Activated T-cell treated with anti-CD3 and anti-CD28 coated beads, Interleukin-2, amount 50 U/mL, for 48 hours (primary cell): ENCODE measurements at places on chromosomes 7 and 10.

DNA sequence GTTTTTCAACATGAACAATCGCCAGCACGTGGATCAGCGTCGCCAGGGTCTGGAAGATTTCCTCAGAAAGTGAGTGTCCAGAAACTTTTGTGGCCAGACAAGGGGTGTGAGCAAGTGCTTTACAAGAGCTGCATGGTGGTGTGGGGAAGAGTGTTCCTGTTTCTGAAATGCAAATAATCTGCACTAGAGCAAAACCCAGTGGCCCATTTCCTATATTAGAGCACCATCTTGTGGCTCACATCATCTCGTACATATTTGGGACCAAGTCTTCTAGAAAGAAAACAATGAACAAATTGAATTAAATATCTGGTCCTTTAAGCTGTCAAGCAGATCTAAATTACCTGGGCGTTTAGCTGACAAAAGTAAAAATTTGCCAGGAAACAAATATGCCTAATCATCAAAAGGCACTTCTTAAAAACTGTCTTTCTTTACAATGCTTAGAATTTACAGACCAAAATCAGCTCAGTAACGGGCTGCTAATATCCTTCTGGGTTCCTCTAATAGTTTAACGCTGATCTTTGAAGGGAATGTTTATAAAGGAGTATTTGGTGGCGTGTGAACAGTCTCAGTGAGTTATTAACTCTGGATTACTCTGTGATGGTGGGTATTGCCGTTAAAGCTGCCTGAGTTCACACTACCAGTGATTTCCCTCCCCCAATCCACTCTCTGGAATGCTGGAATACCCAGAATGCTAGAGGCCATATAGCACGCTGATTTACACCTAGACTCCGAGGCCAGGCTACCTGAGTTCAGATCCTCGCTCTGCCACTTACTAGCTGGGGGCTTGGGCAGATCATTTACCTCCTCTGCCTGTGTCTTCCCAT lies 73.6 kb downstream of the SNX10 start:
- peak; percentile 46 for DNase-seq

DNA sequence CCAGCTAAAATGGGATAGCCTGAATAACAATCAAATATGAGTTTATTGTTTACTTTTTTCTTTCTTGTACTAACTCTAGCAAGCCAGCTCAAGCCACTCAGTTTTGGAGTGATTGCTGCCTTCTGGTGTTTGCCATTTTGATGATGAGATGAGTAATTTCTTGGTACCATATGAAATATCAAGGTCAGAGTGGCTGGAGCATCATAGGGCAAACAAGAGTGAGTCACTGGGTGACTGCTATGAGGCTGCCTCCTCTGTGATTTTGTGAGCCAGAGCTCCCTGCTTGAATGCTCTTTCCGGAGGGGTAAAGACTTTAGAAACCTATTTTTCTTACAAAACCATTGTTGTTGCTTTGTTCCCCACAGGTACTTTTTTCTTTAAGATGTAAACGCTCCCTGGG lies 295.6 kb downstream of the PRKG1 start:
- no peak for DNase-seq

DNA sequence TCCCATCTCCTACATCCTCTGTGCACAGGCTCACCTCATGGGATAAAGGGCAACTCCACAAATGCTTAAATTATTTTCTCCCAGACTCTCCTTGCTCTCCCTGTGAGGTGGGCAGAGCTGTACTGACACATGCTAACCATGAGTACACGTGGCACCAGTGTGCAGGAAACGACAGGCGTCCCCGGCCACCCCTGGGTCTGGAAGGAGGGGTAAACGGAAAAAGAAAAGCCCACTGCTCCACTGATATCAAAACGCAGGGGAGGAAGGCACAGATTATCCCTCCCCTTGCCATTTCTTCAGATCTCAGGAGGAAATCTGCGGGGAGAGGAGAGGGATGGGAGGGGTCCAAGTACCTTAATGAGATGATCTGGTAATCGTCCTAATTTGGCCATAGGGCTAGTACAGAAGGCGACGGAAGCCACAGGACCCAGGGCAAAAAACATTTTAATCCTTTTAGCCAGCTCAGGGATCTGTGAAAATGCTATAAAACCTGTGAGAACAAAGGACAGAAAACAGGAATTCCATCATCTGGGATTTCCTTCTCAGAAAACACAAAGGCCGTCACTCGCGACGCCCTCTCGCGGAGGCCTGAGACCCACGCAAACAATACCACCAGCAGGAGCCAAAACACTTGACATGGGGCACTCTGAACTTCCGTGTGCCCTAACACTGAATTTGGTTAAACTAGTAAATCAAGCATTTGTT lies 17.8 kb upstream of the CH25H start:
- DNase-seq, result no peak

DNA sequence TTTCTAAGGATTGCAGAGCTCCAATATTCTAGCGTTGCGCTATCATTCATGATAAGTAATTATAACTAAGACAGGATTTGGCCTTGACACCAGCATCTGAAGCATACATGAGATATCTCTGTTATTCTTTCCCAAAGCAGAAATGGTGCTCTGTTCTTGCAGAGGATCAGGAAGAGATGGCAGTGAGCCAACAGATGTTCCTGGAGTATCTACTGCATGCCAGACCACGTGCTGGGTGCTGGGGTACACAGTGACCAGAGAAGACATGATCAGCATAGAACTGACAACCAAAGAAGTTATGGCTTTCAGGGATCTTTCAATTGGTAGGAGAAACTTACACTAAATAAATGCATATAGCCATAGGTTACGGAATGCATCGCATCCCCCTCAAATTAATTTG lies 63.7 kb upstream of the PLXNA4 start:
- DNase-seq, result no peak

GRCh38 chr7:35185908-35186731 lies 67.8 kb downstream of the TBX20 start:
- peak; percentile 36 for DNase-seq

GRCh38 chr10:111101796-111102195 lies 25.0 kb downstream of the ADRA2A start:
- DNase-seq, result no peak

GRCh38 chr10:63409465-63410027 lies 56.2 kb downstream of the JMJD1C start:
- DNase-seq, result no peak

DNA sequence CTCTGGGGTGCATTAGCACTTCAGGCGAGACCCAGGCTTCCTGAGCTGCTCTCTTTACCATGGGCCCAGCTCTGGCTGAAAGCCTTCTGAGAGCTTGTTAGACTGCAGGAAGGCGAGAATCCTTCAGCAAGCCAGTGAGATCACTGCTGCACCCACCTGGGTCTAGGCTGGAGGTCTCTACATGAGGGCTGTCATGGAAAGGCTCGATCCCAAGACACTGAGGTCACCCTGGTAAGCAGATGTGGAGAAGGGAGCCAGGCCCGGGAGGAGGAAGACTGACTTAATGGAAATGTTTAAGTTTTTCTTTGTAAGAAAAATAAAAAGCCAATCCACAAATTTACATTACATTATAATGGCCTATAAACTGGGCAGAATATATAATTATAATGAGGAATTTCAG lies 684.5 kb downstream of the TNS3 start:
- no peak for DNase-seq

GRCh38 chr10:23364378-23364777 lies 19.8 kb upstream of the C10orf67 start:
- DNase-seq, result peak; percentile 46

GRCh38 chr10:22962817-22963216 lies 35.0 kb downstream of the ARMC3 start:
- DNase-seq, result no peak

DNA sequence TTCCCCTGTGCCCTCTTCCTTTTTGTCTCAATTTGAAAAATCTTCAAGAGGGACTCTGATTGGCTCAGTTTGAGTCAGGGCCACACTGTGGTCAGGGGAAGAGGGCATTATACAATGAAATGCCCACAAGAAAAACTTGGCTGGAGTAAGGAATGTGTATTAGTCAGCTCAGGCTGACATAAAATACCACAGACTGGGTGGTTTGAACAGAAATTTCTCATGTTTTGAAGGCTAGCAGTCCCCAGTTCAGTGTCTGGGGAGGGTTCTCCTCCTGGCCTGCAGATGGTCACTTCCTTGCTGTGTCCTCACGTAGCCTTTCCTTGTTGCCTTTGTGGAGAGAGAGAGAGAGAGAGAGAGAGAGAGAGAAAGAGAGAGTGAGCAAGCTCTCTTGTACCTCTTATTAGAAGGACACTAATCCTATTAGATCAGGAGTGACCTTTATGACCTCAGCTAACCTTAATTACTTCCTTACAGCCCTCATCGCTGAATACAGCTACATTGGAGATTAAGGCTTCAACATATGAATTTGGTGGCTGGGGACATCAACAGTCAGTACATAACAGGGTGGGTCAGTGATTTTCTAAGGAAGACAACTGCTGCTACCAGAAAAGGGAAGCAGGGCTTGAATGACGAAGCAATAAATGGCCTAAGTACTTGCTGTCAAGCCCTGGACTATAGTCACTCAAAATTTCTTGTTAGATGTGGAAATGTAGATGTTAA lies 25.8 kb upstream of the FAM13C start:
- DNase-seq, result no peak

- DNase-seq, result no peak
These were observed 89.8 kb upstream of the ANK3 start for GRCh38 chr10:60479305-60480020.

DNA sequence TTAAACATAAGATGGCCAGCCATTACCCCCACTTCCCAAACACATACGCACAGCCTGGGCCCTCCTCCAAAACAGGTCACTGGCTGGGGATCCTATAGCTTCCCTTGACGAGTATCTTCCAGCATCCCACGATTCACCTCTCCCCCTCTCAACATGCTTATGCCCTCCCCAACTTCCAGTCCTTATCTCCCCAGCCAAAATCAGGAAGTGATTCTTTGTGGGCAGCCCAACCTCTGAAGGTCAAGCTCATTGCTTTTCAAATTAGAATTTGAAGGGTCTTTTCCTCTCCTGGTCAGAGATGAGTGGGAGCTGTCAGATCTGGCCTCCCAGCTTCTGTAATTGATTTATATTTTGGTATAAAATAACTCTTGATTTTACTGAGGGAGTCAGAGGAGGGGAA lies 133.6 kb downstream of the ATXN7L1 start:
- no peak for DNase-seq

GRCh38 chr7:19111474-19112273 lies 5.8 kb downstream of the TWIST1 start:
- DNase-seq, result no peak

DNA sequence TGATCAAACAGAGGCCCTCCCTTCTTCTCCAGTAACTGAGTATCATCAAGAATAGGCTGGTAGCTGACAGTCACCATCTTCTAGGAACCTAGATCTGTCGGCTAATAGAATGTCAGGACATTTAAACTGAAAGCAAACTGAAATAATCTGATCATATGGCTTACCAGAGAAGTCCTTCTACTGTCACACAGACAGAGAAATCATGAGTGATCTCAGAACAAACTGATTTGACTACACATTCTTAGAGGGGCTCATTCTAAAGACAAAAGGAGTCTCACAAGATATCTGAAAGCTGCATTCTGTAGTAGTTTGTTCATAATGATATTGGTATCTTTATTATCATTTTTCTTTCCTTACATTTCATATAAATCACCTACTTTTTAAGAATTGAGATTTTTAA lies 130.9 kb upstream of the ADCY1 start:
- no peak for DNase-seq

GRCh38 chr10:6036861-6037321 lies 25.3 kb downstream of the IL2RA start:
- peak; percentile 46 for DNase-seq

DNA sequence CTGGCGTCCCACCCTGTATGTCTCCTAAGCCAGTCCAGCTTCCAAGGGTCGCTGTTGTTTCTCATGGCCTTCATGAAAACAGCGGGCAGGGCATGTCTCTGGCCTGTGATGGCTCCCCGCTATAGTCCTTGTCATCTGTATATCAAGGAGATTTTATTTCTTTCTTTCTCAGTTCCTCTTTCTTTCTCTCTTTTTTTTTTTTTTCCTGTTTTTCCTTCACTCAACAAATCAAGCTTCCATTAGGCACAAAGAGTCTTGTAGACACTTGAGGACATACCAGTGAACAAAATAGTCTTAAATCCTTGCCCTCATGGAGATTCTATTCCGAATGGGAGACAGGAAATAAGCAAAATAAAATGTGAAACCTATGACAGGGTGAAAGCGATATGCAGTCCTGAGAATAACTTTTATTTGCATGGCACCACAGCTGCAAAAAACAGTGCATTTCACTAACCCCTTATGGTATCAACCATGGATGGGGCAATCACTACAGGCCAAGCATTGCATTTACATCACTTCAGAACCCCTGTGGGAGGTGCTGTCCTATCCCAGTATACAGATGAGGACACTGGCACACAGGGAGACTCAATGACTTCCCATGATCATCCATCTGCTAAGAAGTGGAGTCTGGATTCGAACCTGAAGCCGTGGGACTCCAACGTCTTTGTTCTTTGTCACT lies 50.7 kb downstream of the SYPL1 start:
- DNase-seq, result no peak

- DNase-seq, result no peak
These were observed 79.4 kb upstream of the PRKCQ start for GRCh38 chr10:6659451-6659850.
